HCEC 1CT (cell line): ENCODE measurements at places on chromosomes 7 and 10.
A peak's percentile ranks its signal among the peaks of the same experiment; 100 is the strongest.

GRCh38 chr10:106111246-106111645, 1053.3 kb downstream of the SORCS1 start:
- no peak for DNase-seq

- no peak for DNase-seq
Measured at GRCh38 chr10:45438466-45439090, 64.6 kb downstream of the ALOX5 start.

DNA sequence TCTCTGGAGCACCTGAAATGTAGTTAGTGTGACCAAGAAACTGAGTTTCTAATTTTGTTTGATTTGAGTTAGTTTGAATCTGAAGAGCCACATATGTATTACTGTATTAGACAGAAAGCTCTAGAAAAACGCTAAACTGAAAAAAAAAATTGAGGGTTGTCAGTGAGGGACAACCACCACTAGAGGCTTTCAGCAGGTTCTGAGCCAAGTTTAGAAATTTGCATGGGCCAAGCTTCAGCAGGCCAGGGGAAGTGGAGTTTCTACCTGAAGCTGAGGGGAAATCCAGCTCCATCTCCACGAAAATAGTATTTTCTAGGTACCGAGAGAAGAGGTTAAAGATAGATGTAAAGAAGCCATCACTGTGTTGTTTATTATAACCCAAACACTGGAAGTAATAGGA, 77.9 kb upstream of the PLXNA4 start:
- DNase-seq = peak; percentile 9

GRCh38 chr7:127208860-127209259, 43.9 kb downstream of the GRM8 start:
- no peak for DNase-seq

DNA sequence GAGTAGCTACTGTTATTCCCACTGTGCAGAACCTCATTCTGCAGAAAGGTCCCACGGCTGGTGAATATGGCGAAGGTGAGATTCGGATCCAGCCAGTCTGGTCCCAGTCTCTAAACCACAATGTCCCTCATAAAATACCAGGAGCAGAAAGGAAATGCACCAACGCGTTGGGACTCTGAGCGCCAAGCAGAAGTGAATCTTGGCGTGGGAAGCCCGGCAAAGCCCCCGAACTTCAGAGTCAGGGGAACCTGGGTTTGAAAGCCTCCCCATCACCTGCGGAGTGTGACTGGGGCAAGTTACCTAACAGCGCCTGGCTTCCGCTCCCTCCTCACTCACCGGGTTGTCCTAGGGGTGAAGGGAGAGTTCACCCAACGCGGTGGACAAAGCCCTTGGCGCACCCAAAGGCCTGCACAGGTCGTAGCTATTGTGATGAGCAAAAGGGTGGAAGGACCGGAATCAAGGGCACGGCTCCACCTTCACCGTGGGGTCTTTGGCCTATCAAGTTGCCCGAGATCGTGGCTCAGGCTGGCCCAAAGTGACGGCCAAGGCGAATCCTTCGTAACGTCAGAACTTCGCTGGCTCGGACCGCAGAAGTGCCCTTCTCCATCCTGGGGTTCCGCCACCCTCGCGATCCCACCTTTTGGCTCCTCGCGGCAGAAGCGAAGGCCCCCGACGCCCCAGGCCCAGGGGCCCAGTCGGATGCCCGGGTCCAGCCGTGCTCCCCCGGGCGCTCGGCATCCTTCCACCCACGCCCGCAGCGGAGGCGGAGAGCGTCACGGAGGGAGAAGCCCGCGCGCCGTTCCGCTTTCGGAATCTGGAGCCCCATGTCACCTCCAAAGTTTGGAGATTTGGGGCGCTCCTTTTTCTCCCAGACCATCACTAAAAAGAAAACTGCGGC, 811 bp downstream of the RGS10 start:
- peak; percentile 47 for DNase-seq

- no peak for DNase-seq
Measured at GRCh38 chr7:12351843-12352242, 51.8 kb downstream of the VWDE start.

DNA sequence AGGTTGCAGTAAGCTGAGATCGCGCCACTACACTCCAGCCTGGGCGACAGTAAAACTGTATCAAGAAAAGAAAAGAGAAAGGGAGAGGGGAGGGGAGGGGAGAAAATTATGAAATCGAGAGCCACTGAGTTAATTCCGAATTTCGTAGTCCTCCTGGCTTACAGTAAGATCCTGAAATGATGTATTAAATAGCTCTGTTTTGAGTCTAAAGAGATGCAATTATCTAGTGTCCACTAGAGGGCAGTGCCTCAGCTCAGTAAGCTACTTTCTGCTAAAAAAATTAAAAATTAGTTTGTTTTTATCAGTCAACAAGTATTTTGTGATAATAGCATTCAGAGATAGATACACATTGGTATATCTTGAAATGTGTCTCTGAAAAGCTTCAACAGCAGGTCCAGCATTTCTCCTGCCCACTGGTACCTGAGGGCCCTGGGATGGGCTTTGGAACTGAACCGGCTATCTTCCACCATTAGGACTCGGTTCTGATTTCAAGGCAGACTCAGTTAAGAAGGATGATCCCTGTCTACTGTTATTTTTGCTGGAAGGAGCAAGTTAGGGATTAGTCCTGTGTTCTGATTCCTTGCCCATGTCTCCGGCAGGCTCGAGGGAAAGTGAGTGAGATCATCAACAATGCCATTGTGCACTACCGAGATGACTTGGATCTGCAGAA, 19.5 kb downstream of the TSPAN33 start:
- peak; percentile 38 for DNase-seq

GRCh38 chr10:129500617-129501339, 33.7 kb downstream of the MGMT start:
- no peak for DNase-seq

DNA sequence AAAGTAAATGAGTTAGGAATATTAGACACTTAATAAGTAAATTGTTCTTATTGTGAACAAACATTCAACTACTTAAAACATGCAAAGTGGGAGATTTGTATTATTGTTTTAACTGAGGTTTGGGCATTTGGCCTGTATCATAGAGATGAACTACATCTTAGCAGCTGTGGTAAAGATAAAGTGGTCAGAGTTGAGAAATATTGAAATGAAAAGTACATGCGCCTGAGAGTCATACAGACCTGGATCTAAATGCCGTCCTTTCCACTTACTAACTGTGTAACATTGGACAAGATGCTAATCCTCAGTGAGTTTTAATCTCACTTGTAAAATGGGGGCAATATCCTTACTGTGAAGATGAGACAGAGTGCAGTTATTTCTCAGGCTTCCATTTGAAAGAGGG, 74.5 kb downstream of the KMT2E start:
- DNase-seq = no peak

- no peak for DNase-seq
Measured at GRCh38 chr7:64114791-64115190, 69.6 kb downstream of the ZNF727 start.

DNA sequence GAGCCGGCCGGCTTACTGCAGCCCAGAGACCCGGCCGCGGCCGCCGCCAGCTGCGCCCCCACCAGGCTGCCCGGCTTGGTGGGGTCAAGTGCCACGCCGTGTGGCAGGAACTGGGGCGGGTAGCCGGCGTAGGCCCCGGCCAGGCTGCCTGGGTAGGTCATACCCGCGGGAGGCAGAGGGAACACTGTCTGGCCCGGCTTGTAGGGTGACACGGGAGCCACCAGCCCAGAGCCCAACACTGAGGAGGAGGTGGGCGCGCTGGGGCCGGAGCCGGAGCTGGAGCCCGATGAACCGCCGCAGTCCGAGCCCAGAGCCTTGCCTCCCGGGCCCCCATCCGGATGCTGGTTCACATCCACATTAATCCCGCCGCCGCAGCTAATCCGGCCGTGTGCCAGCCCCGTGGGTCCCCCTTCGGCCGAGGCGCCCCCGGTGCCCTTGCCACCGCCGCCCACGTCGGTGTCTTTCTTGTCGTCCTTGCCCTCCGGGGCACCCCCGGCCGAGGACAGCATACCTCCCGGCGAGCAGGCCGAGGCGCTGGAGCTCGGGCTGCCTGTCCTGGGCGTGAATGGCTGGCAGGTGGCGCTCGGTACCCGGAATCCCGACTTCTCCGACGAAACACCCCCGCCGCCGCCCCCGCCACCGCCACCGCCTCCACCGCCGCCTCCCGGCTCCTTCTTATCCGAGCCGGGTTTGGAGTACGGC, 2.0 kb downstream of the ZNF503 start:
- DNase-seq = peak; percentile 78

- DNase-seq = peak; percentile 30
Measured at GRCh38 chr10:22481687-22482539, 136.6 kb downstream of the SPAG6 start.

DNA sequence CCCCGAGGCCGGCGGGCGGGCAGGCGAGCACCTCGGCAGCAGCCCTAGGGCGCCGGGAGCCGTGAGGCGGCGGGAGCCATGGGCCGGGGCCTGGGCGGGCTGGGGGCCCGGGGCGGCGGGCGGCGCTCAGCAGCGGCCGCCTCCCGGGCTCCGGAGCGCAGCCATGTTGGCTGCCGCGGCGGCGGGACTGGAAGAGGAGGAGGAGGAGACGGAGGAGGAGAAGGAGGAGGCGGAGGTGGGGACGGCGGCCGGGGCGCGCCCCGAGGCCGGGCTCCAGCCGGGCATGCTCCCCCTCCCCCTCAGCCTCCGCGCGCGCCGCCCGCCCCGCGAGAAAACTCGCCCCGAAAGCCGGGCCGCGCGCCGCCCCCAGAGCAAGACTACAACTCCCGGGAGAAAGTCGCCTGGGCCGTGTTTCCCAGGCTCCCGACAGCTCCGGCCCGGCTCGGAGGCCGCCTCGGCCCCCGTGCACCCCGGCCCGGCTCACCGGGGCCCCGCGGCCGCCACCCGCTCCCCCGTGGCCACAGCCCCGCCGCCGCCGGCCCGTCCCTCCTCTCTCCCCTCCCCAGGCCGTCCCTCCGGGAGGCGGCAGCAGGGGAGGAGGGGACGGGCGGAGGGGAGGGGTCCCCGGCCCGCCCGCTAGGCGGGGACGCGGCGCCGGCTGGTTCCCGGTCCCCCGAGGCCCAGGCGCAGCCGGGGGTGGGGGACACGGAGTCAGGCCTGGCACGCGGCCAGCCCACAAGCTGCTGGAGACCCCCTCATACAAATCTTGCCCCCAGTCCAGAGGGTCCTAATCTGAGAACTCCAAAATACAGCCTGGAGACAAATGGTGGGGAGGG, at the start of gene DLG5:
Gene DLG5 (minus strand): TSS at position 190 of the 836 bp plus-strand sequence. CDS start 235 bp downstream, outside the sequence.
- DNase-seq = peak; percentile 72

GRCh38 chr7:30090111-30090510, 44.7 kb upstream of the MTURN start:
- no peak for DNase-seq

- no peak for DNase-seq
Measured at GRCh38 chr10:71521504-71522441, 125.1 kb downstream of the CDH23 start.

GRCh38 chr7:30699706-30700495, 17.6 kb upstream of the CRHR2 start:
- DNase-seq = no peak

DNA sequence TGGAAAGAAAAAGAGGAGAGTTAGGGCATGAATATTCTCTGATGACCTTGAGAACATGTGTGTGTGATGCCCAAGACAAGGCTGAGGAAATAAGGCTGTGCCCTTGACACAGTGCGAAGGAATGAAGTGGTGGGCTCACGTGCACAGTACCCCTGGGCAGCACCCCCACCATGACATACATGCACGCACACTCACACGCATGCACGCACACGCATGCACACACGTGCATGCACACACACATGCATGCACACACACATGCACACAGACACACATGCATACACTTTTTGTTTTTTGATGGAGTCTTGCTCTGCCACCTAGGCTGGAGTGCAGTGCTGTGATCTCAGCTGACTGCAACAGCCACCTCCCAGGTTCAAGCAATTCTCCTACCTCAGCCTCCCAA, 118.1 kb downstream of the GATA3 start:
- no peak for DNase-seq

GRCh38 chr7:38070718-38071117, 107.3 kb upstream of the STARD3NL start:
- no peak for DNase-seq

DNA sequence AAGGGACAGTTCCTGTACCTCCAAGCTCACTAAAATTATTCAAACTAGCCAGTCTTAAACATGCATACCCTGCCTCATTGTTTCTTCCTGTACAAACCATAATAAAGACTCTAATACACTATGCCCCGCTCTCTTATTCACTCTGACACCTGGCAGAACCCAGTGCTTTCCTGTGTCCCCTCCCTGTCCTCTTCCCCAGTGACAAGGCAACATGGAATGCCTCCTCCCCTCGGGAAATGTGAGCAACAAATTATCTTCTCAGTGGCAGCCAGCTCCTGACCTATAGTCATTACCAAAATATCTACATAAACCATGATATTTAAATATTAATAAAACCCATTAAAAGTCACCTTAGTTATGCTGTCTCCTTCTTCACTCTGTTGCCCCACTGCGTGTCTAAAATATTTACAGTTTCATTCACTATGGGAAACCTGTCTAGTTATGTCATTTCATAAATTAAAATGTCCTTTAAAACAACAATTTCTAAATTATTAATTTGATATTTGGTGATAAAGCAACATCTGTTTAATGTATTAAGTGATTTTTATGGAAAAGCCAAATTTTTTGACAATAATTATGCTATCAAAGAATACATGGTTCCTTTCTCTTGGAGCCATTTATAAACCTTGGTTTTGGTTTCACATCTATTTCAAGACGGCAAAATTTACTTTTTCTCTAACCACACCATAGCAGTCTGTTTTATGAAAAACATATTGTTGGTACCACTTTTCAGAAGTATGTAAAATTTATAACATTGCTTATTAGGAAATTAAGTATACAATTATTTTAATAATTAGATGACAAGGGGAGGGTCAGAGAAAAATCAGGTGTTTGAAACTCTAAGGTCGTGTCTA, 1355.2 kb downstream of the XPNPEP1 start:
- no peak for DNase-seq

GRCh38 chr7:7897949-7898515, 70.6 kb upstream of the GLCCI1 start:
- DNase-seq = no peak
